Stimulated activated CD8-positive, alpha-beta memory T cell treated with anti-CD3 and anti-CD28 coated beads, Interleukin-15, amount 100 ng/mL, for 4 hours (primary cell): ENCODE measurements at places on chromosomes 4 and X.

DNA sequence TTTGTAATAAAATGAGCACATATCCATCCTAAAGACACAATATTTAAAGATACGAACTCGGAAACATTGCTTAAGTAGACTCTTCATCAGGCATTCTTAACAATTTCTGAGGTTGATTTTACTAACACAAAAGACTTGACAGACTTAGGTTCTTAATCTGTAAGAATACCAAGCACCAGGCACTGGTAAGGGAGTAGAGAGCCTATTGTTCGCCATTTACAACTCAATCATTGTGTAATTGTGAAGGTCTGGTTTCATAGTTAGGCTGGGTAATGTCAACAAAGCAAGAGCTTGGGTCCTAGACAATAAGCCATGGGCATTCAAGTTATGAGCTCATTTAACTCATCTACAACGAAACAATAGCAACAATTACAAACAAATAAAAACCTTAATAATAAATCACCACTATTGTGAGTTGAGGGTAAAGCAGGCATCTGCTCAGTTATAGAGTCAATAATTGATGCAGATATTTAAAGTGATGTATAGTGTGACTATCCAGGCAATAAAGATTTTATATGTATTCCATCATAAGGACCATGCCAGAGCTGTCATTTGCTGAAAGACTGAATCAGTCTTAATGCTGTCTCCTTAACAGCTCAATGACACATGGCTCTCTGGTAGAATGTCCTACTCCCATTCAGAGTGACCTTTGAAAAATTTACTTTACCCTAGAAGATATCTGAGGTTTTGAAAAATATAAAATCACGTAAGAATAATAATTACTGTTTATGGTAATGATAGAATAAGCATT, 664.0 kb upstream of the PCDH7 start:
- DNase-seq = no peak

DNA sequence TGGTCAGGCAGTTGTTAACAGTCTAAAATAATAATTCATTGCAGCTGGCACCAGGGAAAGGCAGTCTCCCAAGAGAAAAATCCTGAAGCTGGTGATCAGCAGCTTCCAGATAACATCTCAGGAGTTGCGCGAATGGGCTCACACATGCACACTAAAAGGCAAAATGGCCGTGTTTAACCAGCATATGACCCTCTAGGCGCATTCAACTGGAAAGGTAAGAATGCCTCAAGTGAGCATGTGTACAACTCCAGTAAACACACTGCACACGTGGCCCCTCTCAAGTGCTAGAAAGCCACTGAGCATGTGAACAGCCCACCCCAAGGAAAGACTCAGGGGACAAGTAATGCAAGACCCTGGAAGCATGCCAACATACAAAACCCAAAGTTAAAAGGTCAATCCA, 33.1 kb downstream of the STPG2 start:
- DNase-seq = no peak

GRCh38 chr4:113223001-113223400, 173.5 kb downstream of the ANK2 start:
- no peak for DNase-seq

DNA sequence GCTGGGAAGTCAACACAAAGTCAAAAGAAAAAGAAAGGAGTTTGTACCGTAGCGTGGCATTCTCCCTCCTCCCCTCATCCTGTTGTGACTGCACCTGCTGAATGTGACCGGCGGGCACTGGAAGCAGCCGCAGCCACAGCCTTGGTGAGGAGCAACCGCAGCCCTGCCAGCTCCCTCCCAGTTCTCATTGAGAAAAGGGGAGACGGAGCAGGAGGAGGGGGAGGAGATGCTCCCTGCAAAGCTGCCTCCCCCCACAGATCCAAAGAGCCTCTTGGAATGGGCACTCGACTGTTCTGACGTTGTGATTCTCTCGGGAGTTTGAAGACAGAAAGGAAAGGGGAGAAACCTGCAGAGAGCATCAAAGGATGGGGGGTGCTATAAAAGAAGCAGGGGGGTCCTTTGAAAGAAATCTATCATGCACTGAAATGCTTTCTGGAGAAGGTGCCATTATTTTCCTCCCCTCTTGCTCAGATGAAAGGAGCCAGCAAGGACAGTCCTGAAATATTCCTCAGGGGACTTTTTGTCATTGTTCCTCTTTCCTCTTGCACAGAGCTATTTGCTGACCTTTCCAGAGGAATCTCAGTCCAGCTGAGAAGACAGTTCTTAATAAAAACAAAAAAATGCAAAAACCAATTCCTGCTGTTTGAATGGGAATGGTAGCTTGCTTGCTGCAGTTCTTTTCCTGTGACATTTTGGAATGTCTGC, 429.7 kb downstream of the MAPK10 start:
- no peak for DNase-seq

GRCh38 chr4:174377613-174378012, 93.9 kb downstream of the CEP44 start:
- no peak for DNase-seq
